ENCODE measurements at places on chromosomes 6 and 20. TPM values are rescaled to one million over a fixed set of nuclear protein-coding genes. Genes with fewer than 3 reads are reported as not detected.

Gene PNLDC1
- not detected for total RNA-seq

Gene GRM1
- 0.57 TPM for total RNA-seq

Gene ENPP3
- not detected for total RNA-seq

Gene CLVS2
- total RNA-seq: 38.9 TPM

Gene NINL
- 57.3 TPM for total RNA-seq

Gene GRM4
- 3.1 TPM for total RNA-seq

Gene LY6G6C
- 0.29 TPM for total RNA-seq

Gene JPH2
- 1.0 TPM for total RNA-seq

Gene RRAGD
- 1.9 TPM for total RNA-seq

Gene TMEM244
- not detected for total RNA-seq

DNA sequence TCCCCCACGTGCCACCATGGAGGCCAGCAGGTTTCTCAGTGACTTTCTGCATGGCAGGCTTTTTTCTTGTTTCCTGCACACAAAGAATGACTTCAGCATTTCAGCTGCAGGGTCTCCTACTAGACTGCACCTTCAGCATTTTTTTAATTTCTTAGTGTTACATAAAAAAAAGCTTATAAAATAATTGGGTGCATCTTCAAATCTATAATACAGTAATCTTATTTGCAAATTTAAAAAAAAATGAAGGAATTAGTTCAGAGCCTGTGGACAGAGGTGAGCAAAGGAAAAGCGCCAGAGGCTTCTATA lies 57.6 kb downstream of the FAM50B start:
- no peak overlapping the region for H3K27ac ChIP-seq
- no peaks in the 10 kb centered on the region for H3K36me3 ChIP-seq
- H3K4me3 ChIP-seq: peak overlapping the region; percentile 22
- no peak for DNase-seq

- no peaks in the 10 kb centered on the region for H3K4me1 ChIP-seq
- peaks cover 11% of the 10 kb centered on the region for H3K27me3 ChIP-seq
- peak overlapping the region; percentile 87 for H3K4me3 ChIP-seq
- peak; percentile 83 for DNase-seq
Observed at GRCh38 chr6:114342086-114342825, 567 bp downstream of the HS3ST5 start.

- H3K4me3 ChIP-seq: no peak overlapping the region
- no peak for DNase-seq
- H3K27me3 ChIP-seq: no peaks in the 10 kb centered on the region
- H3K27ac ChIP-seq: no peak overlapping the region
- H3K36me3 ChIP-seq: no peaks in the 10 kb centered on the region
- H3K4me1 ChIP-seq: peaks cover 4% of the 10 kb centered on the region
Observed at GRCh38 chr6:2630359-2630758, 120.4 kb downstream of the MYLK4 start.

GRCh38 chr20:21096321-21097043 lies 9.7 kb downstream of the LINC00237 start:
- H3K27me3 ChIP-seq: peaks cover 64% of the 10 kb centered on the region
- peak; percentile 80 for DNase-seq
- H3K27ac ChIP-seq: no peak overlapping the region
- no peaks in the 10 kb centered on the region for H3K36me3 ChIP-seq

- peaks cover 6% of the 10 kb centered on the region for H3K4me1 ChIP-seq
- H3K27me3 ChIP-seq: no peaks in the 10 kb centered on the region
- no peak for DNase-seq
- H3K4me3 ChIP-seq: peak overlapping the region; percentile 92
Observed at GRCh38 chr6:145816392-145816791, 1.8 kb upstream of the FBXO30 start.

GRCh38 chr20:19756761-19757486 lies 1.1 kb upstream of the RIN2 start:
- no peaks in the 10 kb centered on the region for H3K27me3 ChIP-seq
- H3K36me3 ChIP-seq: no peaks in the 10 kb centered on the region
- DNase-seq: no peak
- H3K27ac ChIP-seq: peak overlapping the region; percentile 91

DNA sequence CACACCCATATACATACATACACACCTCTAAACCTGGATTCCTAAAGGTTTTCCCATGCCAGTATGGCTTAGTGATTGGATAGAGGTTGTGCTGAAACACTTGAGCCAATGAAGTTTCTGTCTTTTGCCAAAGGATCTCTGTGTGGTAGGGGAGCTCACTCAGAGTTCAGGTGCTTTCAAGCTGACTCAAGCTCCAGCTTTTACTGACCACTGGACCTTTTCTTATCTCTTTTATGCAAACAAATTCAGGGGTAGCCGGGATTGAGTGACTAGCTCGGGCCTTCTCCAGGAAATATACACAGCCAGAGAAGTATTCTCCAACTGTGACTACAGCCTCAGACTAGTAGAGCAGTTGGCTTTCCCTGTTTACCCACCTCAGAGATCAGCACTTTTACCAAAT lies 21.5 kb upstream of the DSE start:
- no peak overlapping the region for H3K27ac ChIP-seq
- no peaks in the 10 kb centered on the region for H3K27me3 ChIP-seq
- no peaks in the 10 kb centered on the region for H3K36me3 ChIP-seq

DNA sequence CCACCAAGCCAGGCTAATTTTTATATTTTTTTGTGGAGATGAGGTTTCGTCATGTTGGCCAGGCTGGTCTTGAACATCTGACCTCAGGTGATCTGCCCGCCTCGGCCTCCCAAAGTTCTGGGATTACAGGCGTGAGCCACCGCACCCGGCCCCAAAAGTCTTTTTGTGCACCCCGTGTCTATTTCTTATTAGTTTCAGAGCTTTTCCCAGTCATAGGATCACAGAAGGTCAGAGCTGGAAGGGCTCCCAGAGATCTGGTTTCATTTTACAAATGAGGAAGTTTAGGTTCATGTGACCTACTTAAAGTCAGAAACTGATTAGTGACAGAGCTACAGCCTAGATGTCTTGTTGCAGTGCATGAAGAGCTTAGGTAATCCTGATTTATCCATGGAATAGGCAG lies 1.6 kb upstream of the OGFRL1 start:
- H3K27ac ChIP-seq: no peak overlapping the region
- no peaks in the 10 kb centered on the region for H3K4me1 ChIP-seq
- H3K27me3 ChIP-seq: no peaks in the 10 kb centered on the region
- H3K36me3 ChIP-seq: no peaks in the 10 kb centered on the region
- DNase-seq: no peak
- no peak overlapping the region for H3K4me3 ChIP-seq

DNA sequence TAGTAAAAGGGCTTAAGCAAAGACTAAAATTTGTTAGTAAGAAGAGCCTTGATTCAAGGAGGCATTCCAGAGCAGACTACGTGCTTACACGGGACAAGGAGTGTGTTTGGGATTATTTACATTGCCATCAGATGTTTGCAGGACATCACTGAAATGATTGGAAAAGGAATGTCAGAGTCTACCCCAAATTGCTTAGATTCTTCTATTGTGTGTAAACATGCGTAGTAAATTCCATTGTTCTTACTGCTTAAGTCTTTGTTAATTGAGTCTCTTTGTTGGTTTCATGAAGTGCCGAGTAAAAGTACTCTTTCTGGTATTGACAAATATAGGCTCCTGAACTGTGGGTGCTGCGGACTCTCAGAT lies 60.5 kb downstream of the CD83 start:
- no peaks in the 10 kb centered on the region for H3K27me3 ChIP-seq
- no peak overlapping the region for H3K27ac ChIP-seq
- H3K4me3 ChIP-seq: no peak overlapping the region
- DNase-seq: no peak
- no peaks in the 10 kb centered on the region for H3K36me3 ChIP-seq
- H3K4me1 ChIP-seq: peaks cover 3% of the 10 kb centered on the region

GRCh38 chr6:25303254-25303653 lies 24.1 kb downstream of the CARMIL1 start:
- peak overlapping the region; percentile 30 for H3K4me3 ChIP-seq
- no peaks in the 10 kb centered on the region for H3K27me3 ChIP-seq
- no peaks in the 10 kb centered on the region for H3K4me1 ChIP-seq
- H3K36me3 ChIP-seq: no peaks in the 10 kb centered on the region
- no peak overlapping the region for H3K27ac ChIP-seq
